Cerebellar nuclear complex (tissue), 1 donor: ENCODE measurements at places on chromosomes 13 and 19.

GRCh38 chr13:24199016-24199415 lies 38.5 kb downstream of the SPATA13 start:
- DNase-seq, result no peak

GRCh38 chr19:56601375-56601774 lies 6.3 kb downstream of the ZNF71 start:
- no peak for DNase-seq

- no peak for DNase-seq
Measured at GRCh38 chr19:19420570-19421298, 15.3 kb downstream of the GATAD2A start.

GRCh38 chr19:48398375-48399235 lies 5.1 kb downstream of the GRIN2D start:
- no peak for DNase-seq

DNA sequence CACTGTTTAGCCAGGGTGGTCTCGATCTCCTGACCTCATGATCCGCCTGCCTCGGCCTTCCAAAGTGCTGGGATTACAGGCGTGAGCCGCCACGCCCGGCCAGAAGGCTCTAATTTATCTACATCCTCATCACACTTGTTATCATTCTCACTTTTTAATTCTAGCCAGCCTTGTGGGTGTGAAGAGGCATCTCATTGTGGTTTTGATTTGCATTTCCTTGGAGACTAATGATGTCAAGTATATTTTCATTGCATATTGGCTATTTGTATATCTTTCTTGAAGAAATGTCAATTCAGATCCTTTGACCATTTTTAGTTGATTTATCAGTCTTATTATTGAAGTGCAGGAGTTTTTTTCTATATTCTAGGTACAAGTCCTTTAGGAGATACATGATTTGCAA lies 27.7 kb upstream of the HIF3A start:
- no peak for DNase-seq
